Fibroblast of villous mesenchyme (primary cell): ENCODE measurements at places on chromosomes 12 and 14. TPM values are rescaled to one million over a fixed set of nuclear protein-coding genes. Genes with fewer than 3 reads are reported as not detected.

The IFI27 gene
- 51.4 and 103 TPM in 2 replicates for total RNA-seq

The INSM2 gene
- not detected in 2 replicates for total RNA-seq

The MRPL51 gene
- 86.8 and 101 TPM in 2 replicates for total RNA-seq

The MED6 gene
- 31.2 and 38.4 TPM in 2 replicates for total RNA-seq

The SOS2 gene
- total RNA-seq: 24.5 and 27.2 TPM in 2 replicates

The C12orf60 gene
- total RNA-seq: 0.32 and 0.86 TPM in 2 replicates

The KRT77 gene
- total RNA-seq: not detected in 2 replicates

GRCh38 chr12:26519462-26519861 is 313.5 kb downstream of the ITPR2 start:
- no peak for DNase-seq

DNA sequence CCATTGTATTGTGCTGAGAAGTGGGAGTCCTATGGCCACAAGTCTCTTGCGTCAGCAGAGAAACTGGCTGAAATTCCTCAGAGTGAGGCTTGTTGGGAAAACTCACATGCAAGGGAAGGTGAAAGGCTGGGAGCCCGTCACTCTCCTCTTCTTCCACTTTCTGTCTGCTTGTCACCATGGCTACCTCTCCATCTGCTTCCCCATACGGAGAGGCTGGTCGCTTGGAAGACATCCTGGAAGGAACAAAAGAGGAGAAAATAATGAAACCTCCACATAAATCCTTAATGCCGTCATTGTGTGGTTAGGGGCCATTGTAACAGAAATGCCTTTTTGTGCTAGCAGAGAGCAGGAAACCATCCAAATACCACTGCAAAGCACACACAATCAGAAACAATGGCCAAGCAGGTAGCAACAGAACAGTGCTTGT is 53.7 kb downstream of the SOX5 start:
- no peak for DNase-seq

- DNase-seq: no peak
These were observed 9.2 kb downstream of the BEGAIN start for GRCh38 chr14:100577986-100578431.

GRCh38 chr12:47111392-47111778 is 31.6 kb upstream of the AMIGO2 start:
- no peak for DNase-seq

- DNase-seq: no peak
These were observed 3.0 kb upstream of the MYF6 start for GRCh38 chr12:80704420-80704819.
